Left kidney (tissue), 8 donors: ENCODE measurements at places on chromosomes 12 and 14. TPM values are rescaled to one million over a fixed set of nuclear protein-coding genes. Genes with fewer than 3 reads are reported as not detected.
A peak's percentile ranks its signal among the peaks of the same experiment; 100 is the strongest.

TNS2 gene
- 115 TPM for polyA plus RNA-seq

GRCh38 chr14:56979936-56980335, 169.7 kb upstream of the OTX2 start:
- DNase-seq: no peak

RDH12 gene
- polyA plus RNA-seq: 0.71 TPM

GRCh38 chr12:93199831-93200236, 177.9 kb upstream of the NUDT4 start:
- no peak for DNase-seq

NPAS3 gene
- polyA plus RNA-seq: 8.7 TPM

MDM1 gene
- 46.2 TPM for polyA plus RNA-seq

- DNase-seq: no peak
These were observed 51.3 kb downstream of the MARK3 start for GRCh38 chr14:103436533-103436932.

- no peak for DNase-seq
These were observed 49.9 kb upstream of the LTBP2 start for GRCh38 chr14:74661726-74662450.

DNA sequence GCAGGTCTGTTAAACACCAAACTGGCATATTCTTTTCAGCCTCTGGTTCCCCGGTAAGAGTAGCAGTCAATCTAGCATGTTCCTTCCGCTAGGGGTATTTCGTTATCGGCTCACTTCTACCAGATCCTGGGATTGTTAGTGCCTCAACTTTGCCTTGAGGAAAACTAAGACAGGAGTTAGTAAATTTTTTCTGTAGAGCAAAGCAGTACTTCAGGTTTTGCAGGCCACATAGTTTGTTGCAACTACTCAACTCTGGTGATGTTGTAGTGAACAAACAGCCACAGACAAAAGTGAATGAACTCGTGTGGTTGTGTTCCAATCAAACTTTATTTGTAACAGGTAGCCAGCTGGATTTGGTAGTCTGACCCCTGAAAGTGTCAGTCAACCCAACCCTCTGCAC, 6.3 kb upstream of the CDH24 start:
- DNase-seq: no peak

DNA sequence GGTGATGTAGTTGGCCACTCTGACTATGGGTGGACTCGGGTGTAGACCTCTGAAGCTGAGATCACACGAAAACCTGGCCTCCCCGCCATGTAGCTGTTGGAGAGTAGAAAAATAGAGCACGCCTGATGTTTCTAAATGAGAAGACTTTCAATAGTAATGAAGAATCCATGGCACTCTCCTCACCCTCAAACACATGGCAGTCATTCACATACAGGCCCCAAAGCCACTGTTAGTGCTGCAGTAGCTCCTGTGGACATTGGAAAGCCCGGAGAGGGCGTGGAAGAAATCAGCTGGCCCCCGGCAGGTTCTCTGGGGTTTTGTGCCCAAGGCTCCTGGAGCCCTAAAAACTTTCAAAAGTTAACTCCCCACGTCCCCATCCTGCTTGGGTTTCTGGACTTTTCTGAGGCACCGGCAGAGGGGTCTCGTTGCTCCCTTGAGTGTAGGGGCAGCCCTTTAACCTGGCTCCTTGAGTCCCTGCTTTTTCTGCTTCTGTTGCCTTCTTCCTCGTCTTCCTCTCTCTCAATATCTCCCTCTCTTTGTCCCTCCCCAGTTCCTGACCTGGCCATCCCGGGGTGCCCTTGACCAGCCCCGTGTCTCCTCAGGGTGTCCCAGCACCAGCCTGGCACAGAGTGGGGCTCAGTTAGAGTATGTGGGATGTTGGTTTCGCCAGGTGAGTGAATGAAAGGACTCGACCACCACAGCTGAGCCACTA, 8.3 kb downstream of the MEG3 start:
- no peak for DNase-seq

DNA sequence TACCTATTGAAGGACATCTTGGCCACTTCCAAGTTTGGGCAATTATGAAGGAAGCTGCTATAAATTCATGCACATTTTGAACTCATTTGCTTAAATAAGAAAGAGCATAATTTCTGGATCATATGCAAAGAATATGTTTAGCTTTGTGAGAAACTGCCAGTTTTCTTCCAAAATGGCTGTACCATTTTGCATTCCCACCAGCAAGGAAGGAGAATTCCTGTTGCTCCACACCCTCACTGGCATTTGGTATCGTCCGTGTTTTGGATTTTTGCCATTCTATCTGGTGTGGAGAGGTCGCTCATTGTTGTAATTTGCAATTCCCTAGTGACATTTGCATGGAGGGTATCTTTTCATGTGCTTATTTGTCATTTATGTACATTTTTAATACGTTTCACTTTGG, 339.3 kb downstream of the DAD1 start:
- DNase-seq: no peak

GRCh38 chr12:5094986-5095385, 51.3 kb downstream of the KCNA5 start:
- no peak for DNase-seq

ARHGEF25 gene
- 30.5 TPM for polyA plus RNA-seq

C12orf54 gene
- polyA plus RNA-seq: 0.60 TPM

DNA sequence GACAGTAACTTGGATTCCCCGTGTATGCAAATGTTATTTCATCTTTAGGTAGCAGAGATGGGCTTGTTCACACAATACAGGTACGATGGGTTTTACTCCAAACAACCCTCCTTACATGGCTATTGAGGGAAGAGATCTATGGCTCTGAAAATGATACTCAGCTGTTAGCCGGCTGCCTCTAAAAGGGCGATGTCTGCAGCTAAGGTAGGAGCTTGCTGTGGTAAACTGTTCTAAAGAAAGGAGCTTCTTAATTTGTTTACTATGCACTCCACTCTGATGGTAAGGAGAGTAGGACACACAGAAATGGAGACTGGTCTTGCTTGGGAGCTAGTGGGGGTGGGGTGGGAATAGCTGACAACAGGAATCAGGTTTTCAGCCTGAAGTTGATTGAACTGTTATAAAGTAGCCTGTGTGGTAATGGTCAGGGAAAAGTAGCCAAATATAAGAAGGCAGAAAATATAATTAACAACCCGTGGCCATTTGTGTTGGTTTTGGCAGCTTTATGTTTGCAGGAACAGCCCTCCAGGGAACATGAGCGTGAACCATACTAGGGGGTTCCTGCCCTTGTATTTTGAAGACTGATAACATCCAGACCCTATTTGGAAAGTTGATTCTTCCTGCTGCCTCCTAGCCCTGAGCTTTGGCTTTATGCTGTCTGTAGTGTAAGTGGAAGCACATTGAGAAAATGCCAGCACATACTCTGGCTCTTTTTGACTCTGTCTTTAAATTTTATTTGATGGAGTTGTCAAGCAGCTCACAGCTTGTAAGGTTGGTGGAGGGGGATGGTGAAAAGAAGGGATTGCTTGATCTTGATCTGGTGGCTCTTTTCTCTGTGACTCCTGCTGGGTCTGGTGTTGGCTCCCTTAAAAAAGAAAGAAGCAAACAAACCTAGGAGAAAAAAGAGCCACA, 929.8 kb downstream of the DIO2 start:
- no peak for DNase-seq

RERG gene
- 34.5 TPM for polyA plus RNA-seq

GRCh38 chr12:75877763-75878621, 153.6 kb downstream of the PHLDA1 start:
- peak; percentile 32 for DNase-seq

GRCh38 chr14:32224737-32225377, 21.8 kb upstream of the RNU6-8 start:
- no peak for DNase-seq

DNA sequence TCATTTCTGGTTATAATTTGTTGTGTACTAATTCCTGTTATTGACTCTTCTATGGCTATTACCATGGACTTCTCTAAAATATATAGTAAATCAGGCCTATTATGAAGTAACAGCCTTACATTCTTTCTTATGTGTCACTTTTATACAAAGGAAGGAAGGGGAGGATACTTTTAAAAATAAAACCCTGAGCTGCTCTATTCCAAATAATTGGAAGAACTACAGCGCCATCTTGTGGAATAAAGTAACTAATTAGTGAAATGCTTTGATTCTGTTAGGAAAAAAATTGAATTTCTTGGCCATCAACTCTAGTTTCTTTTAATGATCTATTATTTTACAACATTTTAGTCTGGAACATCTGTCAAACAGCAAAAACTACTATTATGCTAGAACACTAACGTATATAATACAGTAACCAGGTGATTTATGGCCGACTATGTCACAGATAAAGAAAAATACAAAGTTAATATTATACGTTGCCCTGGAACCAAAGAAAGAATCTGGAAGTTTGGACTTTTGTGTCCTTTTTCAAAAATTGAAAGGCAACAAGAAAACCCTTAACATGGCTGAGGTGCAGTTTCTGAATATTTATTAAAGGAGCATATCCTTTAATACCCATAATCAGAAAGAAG, 55.0 kb upstream of the NELL2 start:
- peak; percentile 73 for DNase-seq

KRT79 gene
- polyA plus RNA-seq: not detected

GRCh38 chr14:51442513-51443175, 202.6 kb downstream of the TMX1 start:
- DNase-seq: no peak

GRCh38 chr14:97641827-97642226, 844.6 kb downstream of the VRK1 start:
- no peak for DNase-seq

- no peak for DNase-seq
These were observed 127.2 kb downstream of the KCNA5 start for GRCh38 chr12:5170844-5171243.

SLCO1B1 gene
- polyA plus RNA-seq: not detected

DNA sequence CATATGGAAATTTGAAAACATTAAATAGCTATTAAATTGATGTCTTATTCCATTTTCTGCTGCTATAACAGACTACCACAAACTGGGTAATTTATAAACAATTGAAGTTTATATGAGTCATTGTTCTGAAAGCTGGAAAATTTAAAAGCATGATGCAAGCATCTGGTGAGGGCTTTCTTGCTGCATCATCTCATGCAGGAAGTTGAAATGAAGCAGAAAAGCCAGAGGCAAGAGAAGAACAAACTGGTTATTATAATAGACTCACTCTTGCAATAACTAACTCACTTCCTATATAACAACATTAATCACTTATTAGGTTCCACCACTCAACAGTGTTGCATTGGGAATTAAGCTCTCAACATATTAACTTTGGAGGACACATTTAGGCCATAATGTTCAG, 1277.4 kb downstream of the LRFN5 start:
- DNase-seq: peak; percentile 14

TAS2R8 gene
- polyA plus RNA-seq: not detected

GRCh38 chr14:99899578-99900178, 106.5 kb downstream of the EML1 start:
- DNase-seq: no peak

DNA sequence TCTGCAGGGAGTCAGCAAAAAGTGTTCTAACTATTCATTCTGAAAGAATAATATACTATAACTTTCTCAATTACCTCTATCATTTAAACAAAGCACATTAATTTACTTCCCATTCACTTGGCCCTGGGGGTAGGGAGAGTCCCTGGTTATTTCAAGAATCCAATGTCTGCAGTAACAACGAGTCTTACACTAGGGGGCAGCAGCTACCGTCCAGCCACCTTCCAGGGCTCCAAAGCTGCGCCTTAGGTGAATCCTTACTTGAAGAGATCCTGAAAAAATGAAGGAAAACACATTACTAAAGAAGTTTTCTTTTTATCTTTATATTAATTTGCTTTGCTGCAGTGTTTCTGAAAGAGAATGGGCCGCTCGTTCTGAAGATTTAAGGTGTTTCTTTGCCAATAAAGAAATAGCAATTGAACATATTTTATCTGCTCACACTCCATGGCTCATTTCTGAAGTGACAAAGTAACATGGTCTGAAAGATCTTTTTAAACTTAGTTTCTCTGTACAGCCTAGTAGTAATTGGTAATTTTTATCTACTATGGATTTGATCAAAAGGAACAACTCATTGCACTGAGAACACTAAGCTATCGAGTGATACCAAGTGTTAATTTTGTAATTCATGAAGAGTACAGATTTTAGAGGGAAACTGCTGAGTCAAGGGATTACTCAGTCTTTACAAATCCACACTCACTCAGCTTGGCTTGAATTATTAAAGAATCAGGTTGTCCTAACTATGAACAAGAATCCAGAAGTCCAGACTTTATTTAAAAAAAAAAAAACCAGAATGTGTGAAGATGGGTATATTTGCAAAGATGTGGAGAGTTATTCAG, 27.6 kb downstream of the BHLHE41 start:
- peak; percentile 67 for DNase-seq
